HCT116 (cell line): ENCODE measurements at places on chromosomes 3 and 15. TPM values are rescaled to one million over a fixed set of nuclear protein-coding genes. Genes with fewer than 3 reads are reported as not detected.

- no peak overlapping the region for H3K4me3 ChIP-seq
- no peaks in the 10 kb centered on the region for H3K36me3 ChIP-seq
- no peaks in the 10 kb centered on the region for H3K4me1 ChIP-seq
- H3K27ac ChIP-seq: no peak overlapping the region
- no peaks in the 10 kb centered on the region for H3K27me3 ChIP-seq
- no peak for DNase-seq
Observed at GRCh38 chr3:55951388-55951787, 464.3 kb upstream of the WNT5A start.

DNA sequence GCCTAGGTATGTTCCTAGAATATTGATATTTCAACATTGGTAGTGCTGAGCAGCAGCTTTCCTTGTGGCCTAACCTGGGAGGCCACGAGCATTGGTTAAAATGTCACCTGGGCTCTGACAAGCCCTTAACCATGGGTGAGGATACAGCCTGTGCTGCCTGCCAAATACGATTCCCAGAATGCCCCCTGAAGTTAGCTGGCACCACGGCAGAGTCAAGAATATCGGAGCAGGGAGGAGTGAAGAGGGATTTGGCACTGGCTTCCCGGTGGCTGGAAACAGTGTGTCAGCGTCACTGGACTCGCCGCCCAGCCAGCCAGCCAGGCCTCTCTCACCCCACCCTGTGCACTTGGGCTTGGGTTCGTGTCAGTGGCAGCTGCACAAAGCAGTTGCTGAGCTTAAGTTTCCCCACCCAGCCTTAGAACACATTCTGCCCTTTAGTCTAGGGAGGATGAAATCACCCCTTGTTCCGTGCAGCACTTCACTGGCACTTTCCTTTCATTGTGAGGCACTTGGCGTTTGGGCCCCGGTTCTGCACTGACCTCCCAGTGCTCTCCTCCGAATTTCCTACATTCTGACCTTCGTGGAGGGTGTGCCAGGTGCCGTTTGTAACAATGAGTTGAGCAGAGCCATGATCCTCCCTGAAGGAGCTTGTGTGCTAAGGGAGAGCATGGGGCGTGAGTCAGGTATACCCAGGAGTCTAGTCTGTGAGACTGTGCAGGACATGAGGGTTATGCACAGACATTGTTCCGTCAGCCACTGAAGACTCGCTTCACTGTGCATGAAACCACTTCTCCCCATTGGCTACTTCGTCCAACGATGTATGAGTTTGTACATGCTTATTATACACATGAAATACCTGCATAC lies 152.8 kb upstream of the BHLHE40 start:
- H3K36me3 ChIP-seq: no peaks in the 10 kb centered on the region
- no peak overlapping the region for H3K4me3 ChIP-seq

DNA sequence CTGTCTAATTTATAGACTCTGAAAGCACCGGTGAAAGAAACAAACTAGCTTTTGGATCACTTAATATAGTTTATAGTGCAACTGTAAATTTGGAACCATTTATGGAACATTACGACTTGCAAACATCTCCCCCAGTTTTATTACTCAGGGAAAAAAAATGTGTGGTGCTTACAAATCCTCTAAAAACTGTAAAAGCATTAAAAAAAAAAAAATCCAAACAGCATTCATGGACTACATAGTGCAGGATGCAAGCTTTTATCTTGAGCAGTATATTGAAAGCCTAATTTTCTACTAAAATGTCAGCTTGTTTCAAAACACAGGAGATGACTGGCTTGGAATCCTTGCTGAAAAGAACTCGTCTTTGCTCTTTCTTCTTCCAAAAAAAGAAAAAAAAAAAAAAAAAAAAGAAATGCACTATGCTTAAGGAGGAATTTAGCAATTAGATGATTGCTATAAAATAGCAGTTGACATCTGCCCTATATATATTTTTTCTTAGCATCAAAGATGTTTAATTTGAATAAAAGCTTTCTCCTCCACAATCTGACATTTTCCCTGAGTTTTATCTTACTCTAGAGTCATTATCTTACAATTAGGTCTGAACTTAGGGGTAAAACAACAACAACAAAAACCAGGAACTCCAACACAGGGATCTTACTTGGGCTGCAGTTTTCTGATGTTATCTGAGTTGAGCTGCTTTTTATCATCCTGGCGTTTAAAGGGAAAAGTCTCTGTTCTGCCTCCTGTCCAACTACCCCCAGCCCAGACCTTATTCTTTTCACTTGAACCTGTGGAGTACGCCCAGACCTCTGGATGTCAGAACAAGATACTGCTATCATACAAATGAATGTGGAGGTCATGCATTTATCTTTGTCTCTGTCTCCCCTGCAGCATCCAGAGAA lies 62.6 kb upstream of the PDZRN3 start:
- H3K27ac ChIP-seq: no peak overlapping the region
- no peaks in the 10 kb centered on the region for H3K4me1 ChIP-seq
- no peaks in the 10 kb centered on the region for H3K36me3 ChIP-seq
- H3K27me3 ChIP-seq: no peaks in the 10 kb centered on the region

The SCN11A gene
- total RNA-seq: 0.05 TPM

The FAM227B gene
- 6.9 TPM for total RNA-seq
